Fibroblast of skin of right biceps (primary cell): ENCODE measurements at places on chromosomes 4 and X.
A peak's percentile ranks its signal among the peaks of the same experiment; 100 is the strongest.

DNA sequence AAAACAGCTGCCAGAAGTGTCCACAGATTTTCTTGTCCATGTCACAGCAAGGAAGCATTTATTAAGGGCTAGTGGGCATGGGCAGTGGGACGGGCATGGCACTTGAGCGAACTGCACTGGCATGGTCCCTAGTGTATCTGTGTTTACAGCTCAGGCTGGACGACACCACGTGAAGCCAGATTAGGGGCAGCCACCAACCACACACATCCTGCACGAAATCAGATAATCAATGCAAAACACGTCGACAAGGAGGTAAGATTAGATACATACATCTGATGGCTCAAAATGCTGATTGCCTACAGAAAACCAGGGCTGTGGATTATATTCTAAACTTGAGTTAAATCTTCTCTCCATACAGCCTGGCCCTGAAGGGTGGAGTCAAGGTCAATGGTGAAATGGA, 103.8 kb upstream of the ATP6AP2 start:
- no peak for DNase-seq

- no peak for DNase-seq
These were observed 516.6 kb downstream of the PCDH18 start for GRCh38 chr4:137015426-137016409.

- DNase-seq = no peak
These were observed 133.3 kb upstream of the ZIC3 start for GRCh38 chrX:137432609-137433008.

GRCh38 chr4:41541687-41542094, 3.7 kb downstream of the LIMCH1 start:
- no peak for DNase-seq

DNA sequence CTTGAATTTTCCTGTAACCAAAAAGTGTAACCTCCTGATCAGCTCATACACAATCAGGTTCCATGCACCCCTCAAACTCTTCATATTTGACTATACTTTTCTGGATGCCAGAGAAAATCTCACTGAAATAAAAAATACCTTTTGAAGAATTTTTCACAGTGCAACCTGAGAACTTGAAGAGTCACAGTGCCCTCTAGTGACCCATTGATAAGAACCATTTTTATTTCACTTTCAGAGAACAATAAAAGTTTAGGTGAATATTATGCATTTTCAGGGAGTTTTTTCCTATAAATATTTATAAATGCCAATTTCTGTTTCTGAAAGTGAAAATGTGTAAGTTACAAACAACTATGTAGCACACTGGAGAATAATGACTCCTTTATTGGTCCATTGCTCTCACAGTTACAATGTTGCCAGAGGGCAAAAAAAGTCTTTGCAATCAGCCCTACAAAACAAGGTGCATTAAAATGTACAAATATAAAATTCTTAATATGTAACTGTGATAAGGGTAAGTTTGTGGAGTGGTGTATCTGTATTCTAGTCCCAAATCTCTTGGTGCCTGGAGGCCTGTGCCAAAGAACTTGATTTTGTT, 153.6 kb upstream of the INTU start:
- peak; percentile 42 for DNase-seq

DNA sequence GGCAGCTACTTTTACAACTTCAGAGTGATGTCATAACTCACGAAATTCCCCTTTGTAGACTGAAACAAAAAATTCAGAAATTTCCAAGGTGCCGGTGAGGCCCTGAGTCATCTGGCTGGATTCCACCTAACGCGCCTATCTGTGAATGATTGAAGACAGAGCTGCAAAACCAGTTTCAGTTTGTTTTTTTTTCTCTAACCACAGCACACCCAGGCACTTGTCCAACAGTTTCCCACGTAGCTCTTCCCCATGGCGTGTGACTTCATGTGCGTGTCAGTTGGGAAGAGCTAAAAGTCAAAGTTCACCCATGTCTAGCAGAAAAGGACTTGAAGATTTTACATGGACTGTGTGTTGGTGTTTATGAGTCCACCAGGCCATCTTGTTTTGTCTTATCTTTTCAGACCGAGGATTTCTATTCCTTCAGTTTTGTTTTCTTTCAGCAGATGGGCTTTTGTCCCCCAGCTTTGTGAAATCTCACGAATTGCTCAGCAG, 16.4 kb downstream of the TCEANC start:
- DNase-seq = peak; percentile 93

DNA sequence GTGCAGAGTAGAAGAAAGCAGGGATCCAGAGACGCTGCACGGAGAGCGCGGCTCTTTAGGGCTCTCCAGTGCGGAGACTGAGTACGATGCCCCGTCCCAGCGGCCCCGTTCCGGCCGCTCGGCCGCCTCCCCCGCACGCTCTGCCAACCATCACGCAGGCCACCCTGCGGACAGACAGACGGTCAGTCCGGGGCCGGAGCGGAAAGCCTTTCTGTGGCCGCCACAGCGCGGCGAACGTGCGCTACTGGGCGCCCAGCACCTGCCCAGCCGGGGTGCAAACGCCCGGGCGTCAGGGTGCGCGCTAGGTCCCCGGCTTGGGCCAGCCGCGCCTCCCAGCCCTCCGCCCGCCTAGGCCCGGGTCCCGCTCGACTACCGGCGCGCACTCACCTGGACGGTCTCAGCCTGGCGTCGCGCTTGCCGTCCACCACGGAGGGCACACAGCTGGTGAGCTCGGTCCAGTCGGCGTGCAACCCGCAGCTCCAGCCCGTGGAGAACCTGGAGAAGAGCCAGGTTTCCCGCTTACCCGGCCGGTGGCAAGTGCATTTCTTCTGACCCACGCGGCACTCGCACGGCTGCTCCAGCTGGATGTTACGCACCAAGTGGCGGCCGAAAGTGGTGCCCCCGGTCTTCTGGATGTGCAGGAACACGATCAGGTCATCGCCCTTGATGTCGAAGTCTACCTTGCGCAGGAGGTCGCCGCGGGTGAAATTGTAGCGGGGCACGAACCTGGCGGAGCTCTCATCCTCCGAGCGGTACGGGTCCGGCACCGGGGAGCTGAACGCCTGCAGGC, 1.8 kb downstream of the HS6ST2 start:
- DNase-seq = no peak

DNA sequence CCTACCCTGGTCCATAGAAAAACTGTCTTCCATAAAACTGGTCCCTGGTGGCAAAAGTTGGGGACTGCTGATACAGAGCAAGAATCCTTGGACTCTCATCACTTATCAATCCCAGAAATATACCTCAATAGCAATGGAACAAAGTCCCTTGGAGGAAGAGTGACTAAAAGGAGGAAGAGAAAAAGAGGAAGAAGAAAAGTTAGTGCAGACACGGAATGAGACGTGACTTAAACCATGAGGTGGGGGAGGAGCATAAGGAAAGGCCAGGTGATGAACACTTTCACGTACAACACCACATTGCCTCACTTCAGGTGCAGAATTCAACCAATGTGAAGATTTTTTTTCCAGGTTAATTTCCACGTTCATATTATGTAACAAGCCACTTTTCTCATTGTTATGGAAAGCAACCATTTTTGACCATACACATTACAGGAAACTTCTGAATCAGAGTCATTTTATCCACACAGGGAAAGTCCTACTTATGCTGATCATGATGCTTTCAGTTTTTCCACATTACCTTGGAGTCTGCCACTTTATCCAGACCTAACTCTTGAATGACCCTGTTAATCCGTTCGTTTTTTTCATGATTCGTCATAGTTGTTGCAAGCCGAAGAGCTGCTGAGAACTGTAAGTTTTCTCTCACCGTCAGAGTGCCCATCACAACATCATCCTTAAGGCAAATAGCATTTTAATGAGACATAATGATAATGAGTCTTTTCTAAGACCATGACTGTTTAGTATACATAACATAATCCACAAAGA, 27.7 kb downstream of the ABCG2 start:
- DNase-seq = no peak

GRCh38 chrX:119583431-119584059, 9.2 kb downstream of the UBE2A start:
- DNase-seq = no peak

DNA sequence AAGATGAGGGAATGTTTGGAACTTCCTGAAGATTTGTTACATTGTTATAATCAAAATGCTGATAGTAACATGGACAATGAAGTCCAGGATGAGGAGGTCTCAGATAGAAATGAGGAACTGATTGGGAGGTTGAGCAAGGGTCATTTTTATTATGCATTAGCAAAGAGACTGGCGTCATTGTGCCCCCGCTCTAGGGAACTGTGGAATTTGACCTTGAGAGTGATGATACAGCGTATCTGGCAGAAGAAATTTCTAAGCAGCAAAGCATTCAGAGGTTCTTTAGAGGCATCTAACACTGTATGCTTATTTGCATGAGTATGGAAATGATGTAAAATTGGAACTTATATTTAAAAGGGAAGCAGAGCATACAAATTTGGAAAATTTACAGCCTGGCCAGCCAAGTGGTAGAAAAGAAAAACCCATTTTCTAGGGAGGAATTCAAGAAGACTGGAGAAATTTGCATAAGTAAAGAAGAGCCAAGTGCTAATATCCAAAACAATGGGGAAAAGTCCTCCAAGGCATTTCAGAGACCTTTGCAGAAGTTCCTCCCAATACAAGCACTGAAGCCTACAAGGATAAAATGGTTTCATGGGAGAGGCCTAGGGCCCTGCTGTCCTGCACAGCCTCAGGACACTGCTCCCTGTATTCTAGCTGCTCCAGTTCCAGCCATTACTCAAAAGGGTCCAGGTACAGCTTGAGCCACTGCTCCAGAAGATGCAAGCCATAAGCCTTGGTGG, 483.0 kb upstream of the NDST4 start:
- no peak for DNase-seq

DNA sequence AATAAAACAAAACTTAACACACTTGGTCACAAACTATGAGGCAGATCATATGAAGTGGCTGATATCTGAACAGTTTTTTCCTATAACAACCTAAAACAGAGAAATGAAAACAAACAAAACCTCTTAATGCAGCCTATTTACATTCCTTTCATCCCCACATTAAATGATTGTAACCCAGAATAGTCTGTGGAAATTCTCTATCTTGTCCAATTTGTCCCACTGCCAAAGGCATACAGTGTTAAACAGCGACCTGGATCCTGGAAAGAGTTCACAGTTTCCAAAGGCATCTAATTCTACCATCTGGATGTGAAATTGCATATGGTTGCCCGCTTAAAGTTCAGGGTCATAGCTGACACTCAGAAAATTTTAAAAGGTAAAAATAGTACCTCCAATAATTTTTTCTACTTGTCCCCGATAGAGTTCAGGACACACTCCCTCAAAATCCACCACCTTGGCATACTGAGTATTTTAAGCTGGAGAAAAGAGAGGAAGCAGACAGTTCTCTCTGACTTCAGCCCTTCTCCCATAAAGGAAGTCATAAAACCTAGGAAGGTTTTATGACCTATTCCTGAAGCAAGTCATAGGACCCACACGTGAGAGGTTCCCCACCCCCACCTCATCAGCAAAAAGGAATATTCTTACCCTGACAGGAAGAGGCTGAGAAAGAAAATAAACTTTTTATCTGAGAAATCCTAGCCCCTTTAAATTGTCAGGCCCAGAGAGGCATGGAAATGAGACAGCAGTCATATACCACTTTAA, 270.2 kb downstream of the PAPSS1 start:
- DNase-seq = no peak

DNA sequence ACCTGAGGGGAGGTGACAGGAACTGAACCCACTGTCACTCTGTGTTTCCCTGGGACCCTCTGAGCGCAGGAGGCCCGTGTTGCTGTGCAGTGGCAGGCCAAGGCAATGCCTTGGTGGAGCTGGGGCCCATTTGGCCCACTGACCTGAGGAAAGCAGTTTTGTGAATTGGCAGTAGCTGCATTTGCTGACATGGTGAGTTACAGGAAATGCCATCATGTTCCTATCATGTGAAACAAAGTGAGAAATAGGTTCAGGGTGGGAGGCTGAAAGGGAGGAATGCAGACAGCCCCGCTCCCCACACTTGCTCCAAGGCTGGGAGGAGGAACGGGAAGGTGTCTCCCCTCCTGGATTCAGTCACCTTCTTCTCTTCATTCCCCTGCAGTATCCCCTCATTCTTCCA, 146.1 kb downstream of the PTTG2 start:
- DNase-seq = peak; percentile 58

DNA sequence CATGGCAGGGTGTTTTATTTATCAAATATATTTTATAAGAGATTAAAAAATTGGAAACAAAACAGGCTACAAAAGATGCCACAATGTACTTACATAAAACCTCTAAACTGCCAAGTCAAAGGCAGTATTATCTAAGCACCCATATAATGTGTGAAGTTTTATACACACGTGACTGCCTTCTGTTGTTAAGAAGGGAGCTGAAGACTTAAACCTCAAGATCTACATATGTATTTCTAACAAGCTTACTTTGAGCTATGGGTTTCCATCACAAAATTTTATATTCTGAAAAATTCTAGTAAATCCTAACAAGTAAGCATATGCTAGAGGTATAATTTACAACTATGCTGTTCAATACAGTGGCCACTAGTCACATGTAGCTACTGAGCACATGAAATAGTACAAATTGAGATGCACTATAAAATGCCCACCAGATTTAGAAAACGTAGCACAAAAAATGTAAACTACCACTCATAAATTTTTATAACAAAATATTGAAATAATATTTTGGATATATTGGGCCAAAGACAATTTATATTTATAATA, 9.8 kb downstream of the ATP8A1 start:
- DNase-seq = no peak

GRCh38 chrX:9131066-9131465, 97.1 kb upstream of the FAM9B start:
- peak; percentile 23 for DNase-seq

DNA sequence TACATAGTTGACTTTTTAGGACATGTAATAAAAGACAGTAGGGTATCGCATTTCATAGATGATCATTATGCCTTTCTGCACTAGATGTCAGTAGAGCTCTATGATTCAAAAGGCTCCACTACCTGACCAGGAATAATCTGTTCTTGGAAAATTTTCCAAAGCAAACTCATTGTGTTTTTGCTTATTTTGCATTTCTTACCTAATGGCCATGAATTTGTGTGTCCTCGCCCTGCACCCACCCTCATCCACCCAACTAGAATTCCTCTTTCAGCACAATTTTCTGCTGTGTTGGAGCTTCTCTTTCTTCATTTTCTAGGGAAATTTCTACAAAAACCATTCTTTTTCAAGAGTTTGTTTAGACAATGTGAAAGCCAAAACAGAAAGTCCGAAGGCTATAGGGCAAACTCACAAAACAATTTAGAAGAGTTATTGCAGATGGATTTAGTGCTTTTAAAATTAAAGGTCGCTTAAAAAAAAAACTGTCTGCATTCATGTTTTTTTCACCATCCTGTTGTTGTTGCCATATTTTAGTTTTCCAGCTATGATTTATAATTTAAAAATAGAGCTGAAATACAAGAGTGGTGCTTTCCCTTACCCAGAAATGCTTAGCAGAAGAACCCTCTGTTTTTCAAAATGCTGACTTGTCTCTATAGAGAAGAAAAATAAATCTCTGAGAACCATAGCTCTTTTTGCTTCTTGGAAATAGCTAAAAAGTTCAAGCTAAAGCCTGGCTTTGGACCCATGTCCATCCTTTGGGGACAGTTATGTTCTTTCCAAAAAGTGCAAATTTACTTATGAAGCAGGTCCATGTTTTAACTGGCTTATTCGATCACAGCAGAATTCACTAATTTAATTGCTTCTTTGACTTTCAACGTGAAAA, 183.7 kb downstream of the SPATA18 start:
- peak; percentile 52 for DNase-seq

- no peak for DNase-seq
These were observed 18.6 kb upstream of the CLTRN start for GRCh38 chrX:15683193-15683592.

GRCh38 chrX:139563251-139563650, 32.7 kb downstream of the F9 start:
- DNase-seq = no peak
